ENCODE measurements at places on chromosomes 6 and 20.

DNA sequence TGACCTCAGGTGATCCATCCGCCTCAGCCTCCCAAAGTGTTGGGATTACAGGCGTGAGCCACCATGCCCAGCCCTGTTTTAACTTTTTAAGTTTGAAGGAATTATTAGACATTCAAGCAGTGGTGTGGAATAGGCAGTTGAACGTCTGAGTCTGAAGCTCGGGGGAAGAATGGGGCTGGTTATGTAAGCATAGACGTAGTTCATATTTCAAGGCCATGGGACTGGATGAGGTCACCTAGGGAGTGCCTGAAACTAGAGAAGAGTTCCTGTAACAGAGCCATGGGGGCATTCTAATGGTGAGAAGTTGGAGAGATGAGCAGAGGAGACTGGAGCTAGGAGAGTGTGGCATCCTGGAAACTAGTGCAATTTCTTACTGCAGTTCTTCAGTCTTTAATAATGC is 6.4 kb downstream of the CDKAL1 start:
- no peak for DNase-seq

- DNase-seq: no peak
These were observed 332.7 kb downstream of the CENPW start for GRCh38 chr6:126672649-126673048.

GRCh38 chr20:45008521-45009049 is 42.3 kb downstream of the STK4 start:
- DNase-seq: no peak

GRCh38 chr6:13357551-13358075 is 29.3 kb upstream of the TBC1D7 start:
- DNase-seq: peak; percentile 78

DNA sequence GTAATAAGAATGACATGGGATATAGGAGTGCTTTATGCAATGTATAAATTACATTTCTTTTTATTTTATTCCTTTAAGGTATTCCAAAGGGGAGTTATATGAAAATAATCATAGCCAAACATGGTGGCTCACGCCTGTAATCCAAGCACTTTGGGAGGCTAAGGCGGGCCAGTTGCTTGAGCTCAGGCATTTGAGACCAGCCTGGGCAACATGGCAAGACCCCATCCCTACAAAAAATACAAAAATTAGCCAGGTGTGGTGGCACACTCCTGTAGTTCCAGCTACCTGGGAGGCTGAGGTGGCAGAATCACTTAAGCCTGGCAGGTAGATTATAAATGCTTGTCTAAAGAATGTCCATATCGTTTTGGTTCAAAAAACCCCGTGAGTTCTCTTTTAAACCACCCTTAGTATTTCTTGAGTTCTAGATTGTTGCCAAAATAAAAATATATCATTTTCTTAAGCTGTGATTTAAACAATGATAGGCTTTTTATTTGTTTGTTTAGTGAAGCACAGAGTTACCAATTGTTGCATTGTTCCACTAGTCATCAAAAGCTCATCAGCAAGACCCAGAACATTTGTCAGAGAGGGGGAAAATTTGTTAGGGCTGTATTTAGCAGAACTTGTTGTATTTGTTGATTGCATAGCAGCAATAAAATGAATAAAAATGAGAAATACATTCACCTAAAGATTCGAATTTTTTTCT is 146.2 kb downstream of the KHDC1L start:
- no peak for DNase-seq

- DNase-seq: no peak
These were observed 15.1 kb downstream of the MYBL2 start for GRCh38 chr20:43681991-43682410.

GRCh38 chr20:60576236-60576635 is 618.0 kb downstream of the CDH26 start:
- DNase-seq: no peak

All from head of caudate nucleus (tissue), 42 donors.